ENCODE measurements at places on chromosomes 5 and 9. TPM values are rescaled to one million over a fixed set of nuclear protein-coding genes. Genes with fewer than 3 reads are reported as not detected.

- DNase-seq: no peak
Observed at GRCh38 chr5:15368835-15369234, 131.1 kb upstream of the FBXL7 start.

The GPR151 gene
- not detected for total RNA-seq

DNA sequence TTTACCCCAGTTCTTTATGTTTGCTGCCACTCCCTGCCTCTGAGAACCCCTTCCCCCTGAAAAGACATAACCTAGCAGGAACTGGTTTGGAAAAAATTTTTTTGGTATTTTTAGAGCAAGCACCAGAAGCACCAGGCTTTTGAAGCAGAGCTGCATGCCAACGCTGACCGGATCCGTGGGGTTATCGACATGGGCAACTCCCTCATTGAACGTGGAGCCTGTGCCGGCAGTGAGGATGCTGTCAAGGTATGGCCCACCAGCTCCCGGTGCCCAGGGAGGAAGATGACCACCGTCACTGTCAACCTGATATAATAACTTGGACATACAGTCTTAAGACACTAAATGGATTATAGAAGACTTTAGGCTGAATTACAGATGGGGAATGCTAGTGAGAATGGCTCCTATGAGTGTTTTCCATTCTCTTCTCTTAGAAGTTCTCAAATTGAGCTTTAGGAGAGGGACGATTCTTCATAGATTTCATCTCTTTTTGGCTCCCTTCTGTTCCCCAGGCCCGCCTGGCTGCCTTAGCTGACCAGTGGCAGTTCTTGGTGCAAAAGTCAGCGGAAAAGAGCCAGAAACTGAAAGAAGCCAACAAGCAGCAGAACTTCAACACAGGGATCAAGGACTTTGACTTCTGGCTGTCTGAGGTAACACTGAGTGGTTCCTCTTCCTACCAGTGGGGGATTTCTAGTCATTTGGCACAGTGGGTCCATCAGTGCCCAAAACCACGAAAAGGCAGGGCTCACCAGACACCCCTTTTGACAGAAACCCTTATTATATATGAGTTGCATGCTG, 44.9 kb downstream of the DYNC2I2 start:
- no peak for DNase-seq

The SOX30 gene
- 0.29 TPM for total RNA-seq

DNA sequence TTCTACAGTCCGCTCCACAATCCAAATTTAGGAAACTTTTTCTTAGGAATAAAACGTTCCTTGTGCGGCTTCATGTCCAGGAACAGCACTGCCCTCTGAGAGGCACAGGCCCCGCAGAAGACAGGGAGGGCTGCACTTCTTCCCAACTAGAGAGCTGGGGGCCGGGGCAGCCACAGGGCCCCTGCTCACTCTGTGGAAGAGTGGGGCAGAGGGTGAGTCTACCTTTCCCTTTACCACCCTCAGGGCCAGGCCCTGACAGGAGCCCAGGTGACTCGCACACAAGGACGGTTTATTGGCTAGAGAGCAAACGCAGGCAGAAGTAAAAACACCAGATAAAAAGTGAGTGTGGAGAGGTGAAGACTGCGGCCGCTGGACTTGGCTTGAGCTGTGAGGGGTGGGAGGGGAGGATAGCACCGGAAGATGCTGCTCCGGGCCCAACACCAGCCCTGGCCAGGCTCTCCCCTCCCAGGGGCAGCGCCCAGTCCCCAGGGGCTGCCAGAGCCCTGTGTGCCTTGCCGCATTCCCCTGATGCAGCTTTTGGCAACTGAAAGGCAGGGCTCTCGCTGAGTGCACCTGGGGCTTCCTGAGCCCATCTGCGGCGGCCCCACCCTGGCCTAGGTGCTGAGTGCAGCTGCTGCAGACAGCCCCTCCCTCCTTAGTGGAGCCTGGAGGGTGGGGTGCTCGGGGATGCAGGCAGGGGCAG, 20.2 kb downstream of the SH3GLB2 start:
- DNase-seq: no peak

- DNase-seq: no peak
Observed at GRCh38 chr5:68480335-68480940, 264.9 kb downstream of the PIK3R1 start.

DNA sequence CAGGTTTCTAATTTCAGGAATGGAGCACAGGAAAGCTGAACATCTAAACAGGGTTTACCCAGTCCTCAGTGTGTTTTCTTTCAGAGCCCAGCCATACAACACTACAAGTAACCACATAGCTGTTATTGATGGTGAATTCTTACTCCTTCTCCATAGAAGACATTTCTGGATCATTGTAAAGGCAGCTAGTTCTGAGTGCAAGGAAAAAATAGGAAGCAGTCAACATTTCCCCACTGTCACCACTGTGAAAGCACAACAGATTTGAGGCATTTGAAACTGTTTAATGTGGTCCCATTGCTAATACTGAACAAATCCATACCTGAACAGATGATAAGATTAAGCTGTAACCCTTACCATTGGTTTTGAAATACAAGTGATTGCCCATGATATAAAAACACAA, 145.0 kb upstream of the PCA3 start:
- DNase-seq: no peak

DNA sequence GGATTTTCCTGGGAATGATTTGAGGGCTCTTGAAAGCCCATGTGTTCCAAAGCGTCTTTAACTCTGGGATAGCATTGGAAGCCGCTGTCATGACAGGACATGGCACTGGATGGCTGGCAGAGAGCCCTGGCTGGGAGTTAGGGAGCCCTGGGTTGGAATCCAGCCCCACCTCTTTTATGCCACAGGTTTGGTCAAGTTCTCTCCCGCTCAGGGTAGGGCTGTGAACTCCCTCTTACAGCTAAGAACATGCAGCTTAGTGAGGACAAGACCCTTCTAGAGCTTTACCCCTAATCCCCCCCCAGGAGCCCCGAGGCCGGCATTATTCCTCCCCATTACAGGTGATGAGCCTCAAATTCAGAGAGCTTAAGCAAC, 37.2 kb downstream of the OLFML2A start:
- DNase-seq: no peak

- peak; percentile 78 for DNase-seq
Observed at GRCh38 chr5:132103332-132103951, 29.9 kb downstream of the CSF2 start.

- no peak for DNase-seq
Observed at GRCh38 chr5:98777295-98777694, 3.8 kb downstream of the RGMB start.

The G3BP1 gene
- 340 TPM for total RNA-seq

GRCh38 chr9:129023036-129023907, 4.9 kb downstream of the SH3GLB2 start:
- DNase-seq: no peak

DNA sequence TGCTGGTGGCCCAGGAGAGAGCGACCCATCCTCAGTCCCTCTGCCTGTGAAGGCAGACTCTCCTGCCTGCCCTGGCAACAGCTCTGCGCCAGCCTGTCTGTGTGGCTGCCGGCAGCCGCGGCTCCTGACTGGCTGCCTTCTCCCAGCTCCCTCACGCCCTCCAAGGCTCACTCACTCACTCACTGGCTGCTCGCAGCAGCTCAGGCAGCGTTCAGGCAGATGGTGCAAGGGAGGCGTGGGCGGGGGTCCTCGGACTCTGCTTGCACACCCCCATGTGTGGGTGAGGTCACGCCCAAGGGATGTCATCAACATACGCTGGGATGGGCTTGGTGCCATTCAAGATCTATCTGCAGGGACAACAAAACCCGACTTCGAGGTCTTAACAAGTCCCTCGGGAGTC, 66.7 kb downstream of the DAB2IP start:
- DNase-seq: no peak

The SH3TC2 gene
- not detected for total RNA-seq

The DPM2 gene
- 70.2 TPM for total RNA-seq

DNA sequence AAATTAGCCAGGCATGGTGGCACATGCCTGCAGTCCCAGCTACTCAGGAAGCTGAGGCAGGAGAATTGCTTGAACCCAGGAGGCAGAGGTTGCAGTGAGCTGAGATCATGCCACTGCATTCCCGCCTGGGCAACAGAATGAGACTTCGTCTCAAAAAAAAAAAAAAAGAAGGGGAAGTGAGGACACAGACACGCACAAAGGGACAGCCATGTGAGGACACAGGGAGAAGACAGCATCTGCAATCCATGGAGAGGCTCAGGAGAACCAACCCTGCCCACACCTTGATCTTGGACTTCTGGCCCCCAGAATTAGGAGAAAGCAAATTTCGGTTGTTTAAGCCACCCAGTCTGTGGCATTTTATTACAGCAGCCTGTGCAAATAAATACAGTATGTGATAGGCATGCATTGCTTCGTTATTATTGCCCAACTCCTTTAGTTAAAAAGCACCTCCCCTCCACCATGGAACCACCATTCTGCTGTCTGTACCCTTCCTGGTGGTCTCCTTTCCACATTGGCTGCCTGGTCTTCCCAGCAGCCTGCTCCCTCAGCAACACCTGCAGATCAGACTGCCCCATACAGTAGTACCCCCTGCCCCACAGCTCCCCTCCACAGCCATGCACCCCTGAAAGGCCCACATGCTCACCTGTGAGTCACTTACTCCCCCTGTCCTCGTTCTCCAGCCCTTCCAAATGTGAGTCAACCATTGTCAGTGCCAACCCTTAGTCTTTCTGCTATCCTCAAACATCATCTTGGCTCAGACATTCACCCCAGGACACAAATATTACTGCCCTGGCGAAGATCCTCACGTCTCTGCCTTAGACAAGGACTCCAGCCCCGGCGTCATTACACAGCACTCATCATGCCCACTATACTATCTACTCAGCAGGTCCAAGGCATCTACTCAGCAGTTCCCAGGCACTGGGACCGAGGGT, 128.8 kb downstream of the ROR2 start:
- no peak for DNase-seq

GRCh38 chr9:135309763-135310125, 169.8 kb upstream of the PPP1R26 start:
- no peak for DNase-seq

DNA sequence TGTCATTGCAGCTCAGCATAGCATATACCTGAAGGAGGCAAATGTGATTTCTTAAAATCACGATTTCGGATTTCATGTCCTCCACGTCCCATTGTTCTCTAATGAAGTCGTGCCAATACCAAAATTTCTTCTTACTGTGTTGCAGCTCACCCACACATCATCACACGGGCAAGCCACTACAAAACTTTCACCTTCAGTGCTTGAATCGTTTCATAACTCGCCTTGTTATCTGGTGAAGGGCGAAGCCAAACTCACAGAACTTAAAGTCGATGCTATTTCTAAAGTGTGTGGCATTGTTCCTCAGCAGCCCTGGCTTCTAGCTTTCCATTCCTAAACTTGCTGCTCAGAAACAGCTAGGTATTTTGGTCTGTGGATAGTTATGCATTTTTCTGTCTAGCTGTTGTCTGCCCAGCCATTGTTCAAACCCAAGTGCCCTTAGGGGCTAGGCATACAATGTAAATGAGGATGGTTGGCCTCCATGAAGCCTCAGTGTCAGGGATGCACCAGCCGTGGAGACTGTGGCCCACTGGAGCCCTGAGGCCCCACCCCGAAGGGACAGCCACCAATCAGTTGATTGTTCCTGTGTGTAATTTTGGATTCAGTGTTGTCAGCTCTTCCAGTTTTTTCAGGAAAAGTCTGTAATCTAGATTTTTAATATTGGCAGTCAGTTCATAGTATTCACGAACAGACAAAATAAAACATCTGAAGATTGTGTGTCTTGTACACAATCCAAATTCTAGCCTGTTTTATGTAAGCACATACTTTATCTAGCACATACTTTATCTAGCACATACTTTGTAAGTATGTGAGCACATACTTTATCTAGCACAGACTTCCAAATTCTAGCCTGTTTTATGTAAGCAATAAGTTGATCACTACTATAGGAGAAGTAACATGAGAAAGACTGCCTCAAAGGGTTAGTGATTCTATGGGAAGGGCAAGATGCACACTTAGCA, 112.8 kb downstream of the DAPK1 start:
- no peak for DNase-seq

The WDR38 gene
- total RNA-seq: not detected

DNA sequence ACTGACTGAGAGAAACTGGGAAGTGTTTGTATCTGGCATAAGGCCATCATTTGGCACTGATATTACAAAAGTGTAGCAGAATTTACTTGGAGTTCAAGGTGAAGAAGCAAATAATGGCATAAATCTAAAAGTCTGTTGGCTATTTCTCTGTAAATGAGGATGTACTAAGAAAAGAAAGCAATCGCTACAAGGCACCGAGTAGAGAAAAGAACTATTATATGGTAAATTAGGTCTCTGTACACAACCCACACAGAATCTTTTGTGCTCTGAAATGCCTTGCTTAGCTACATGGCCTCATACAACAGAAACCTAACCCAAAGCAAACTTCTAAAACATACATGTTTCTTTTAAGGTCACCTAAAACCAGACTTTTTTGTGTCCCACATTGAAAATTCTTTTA, 290.1 kb upstream of the WWC1 start:
- no peak for DNase-seq

The BTNL8 gene
- not detected for total RNA-seq

DNA sequence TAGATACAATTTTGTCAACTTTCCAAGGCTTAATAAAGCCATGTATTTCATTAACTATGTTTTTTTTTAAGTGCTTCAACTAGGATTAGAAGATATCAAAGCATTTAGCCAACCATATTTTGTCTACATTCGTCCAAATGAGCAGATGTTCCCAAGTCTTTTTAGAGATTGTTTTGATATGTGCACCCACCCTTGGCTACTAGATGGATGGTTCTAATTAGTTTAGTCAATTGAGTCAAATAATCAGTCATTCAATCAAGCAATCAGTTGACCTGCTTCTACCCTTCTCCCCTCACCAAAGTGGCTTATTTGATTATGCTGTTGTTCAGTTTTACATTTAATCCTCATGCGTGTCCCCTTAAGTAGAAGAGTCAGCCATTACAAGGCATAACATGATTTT, 319.5 kb upstream of the TNC start:
- no peak for DNase-seq

- DNase-seq: no peak
Observed at GRCh38 chr9:72089451-72090130, 29.2 kb upstream of the C9orf57 start.

DNA sequence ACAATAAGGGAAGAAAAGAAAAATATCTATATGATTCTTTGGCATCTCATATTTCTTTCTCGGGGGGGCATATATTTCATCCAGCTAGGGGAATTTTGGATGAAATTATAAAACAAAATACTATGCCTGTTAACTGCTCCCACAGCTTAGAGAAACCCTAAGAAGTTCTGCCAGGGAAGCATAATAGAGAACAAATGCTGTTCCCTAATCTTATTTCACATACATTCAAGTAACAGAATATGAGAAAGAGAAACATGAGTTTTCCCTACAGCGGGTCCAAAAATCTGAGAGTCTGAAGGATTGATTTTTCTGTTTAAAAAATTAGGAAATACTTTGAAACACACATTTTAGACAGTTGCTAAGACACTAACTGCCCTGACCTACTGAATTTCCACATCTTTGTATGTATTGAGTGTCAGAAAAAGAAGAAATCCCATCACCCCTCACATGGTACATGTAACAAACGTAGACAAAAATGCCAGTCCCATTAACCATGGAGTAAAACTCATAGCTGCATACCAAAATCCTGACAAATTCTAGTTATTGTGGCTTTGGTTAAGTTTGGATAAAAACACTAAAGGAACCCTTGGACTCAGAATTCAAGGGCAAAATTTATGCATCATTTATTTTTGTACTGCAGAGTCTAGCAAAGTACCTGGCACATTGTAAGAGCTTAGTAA, 620.2 kb upstream of the DMAC1 start:
- DNase-seq: no peak

The SPATA31D4 gene
- not detected for total RNA-seq

The PNPLA7 gene
- total RNA-seq: 0.71 TPM

- no peak for DNase-seq
Observed at GRCh38 chr9:68966496-68966944, 47.4 kb downstream of the PRKACG start.
